Activated CD4-positive, alpha-beta T cell treated with anti-CD3 and anti-CD28 coated beads for 48 hours (primary cell): ENCODE measurements at places on chromosomes 6 and 20.

- DNase-seq: no peak
Observed at GRCh38 chr6:122719176-122719575, 60.3 kb upstream of the FABP7 start.

GRCh38 chr6:137334884-137335283 is 115.7 kb upstream of the IFNGR1 start:
- no peak for DNase-seq

- no peak for DNase-seq
Observed at GRCh38 chr6:91926827-91927226, 1340.0 kb upstream of the MAP3K7 start.

GRCh38 chr20:34896086-34896621 is 19.7 kb downstream of the ACSS2 start:
- DNase-seq: no peak

- peak; percentile 56 for DNase-seq
Observed at GRCh38 chr6:33620158-33620855, 815 bp upstream of the ITPR3 start.

- DNase-seq: peak; percentile 11
Observed at GRCh38 chr6:15876406-15876805, 213.6 kb upstream of the DTNBP1 start.

DNA sequence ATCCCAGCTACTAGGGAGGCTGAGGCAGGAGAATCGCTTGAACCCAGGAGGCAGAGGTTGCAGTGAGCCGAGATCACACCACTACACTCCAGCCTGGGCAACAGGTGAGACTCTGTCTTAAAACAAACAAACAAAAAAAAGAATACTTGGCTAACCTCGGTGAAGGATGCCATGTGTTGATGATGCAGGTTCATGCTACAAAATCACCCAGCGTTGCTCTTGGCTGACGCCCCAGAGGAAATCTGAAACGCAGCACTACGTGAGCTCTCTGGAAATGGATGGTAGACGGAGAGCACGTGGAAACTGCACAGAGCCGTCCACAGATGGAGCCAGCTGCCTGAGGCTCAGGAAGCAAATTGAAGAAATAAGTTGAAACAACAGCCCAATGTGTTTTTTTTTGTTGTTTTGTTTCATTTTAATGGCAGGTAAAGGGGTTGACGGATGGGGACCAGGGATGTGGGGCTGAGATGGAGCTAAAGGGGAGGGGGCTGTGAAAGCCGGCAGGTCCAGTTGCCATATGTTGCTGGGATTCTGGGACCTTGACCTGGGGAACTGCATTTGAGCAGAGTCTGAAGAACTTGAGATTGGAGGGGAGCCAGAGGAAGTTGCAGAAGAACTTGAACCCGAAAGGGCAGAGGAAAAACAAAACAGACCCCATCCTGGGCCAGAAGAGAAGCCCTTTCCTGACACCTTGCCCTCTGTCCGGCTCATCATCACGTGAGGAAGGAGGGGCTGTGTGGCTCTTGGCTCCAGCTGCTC is 12.8 kb upstream of the MANBAL start:
- peak; percentile 14 for DNase-seq

DNA sequence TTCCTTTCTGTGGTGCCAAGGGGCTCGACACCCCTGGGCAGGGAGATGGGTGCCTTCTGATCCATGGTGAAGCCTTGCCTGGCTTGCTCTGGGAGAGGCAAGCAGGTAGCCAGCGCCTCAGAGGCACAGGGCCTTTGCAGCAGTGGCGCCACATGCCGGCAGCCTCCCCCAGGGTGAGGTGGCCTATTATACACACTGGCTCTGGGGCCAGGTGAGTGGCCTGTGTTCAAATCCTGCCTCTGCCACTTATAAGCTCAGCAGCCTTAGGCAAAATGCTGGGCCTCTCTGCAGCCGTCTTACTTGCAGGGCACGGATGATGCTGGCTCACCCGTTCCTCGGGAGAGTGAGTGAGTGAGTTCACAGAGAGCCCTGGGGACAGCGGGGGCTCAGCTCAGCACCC is 176.9 kb downstream of the TFAP2C start:
- no peak for DNase-seq

GRCh38 chr6:148530394-148530953 is 187.8 kb downstream of the SASH1 start:
- DNase-seq: no peak

- DNase-seq: no peak
Observed at GRCh38 chr20:39311851-39312506, 349.8 kb downstream of the DHX35 start.

- DNase-seq: no peak
Observed at GRCh38 chr6:44622956-44623355, 235.4 kb downstream of the CDC5L start.

DNA sequence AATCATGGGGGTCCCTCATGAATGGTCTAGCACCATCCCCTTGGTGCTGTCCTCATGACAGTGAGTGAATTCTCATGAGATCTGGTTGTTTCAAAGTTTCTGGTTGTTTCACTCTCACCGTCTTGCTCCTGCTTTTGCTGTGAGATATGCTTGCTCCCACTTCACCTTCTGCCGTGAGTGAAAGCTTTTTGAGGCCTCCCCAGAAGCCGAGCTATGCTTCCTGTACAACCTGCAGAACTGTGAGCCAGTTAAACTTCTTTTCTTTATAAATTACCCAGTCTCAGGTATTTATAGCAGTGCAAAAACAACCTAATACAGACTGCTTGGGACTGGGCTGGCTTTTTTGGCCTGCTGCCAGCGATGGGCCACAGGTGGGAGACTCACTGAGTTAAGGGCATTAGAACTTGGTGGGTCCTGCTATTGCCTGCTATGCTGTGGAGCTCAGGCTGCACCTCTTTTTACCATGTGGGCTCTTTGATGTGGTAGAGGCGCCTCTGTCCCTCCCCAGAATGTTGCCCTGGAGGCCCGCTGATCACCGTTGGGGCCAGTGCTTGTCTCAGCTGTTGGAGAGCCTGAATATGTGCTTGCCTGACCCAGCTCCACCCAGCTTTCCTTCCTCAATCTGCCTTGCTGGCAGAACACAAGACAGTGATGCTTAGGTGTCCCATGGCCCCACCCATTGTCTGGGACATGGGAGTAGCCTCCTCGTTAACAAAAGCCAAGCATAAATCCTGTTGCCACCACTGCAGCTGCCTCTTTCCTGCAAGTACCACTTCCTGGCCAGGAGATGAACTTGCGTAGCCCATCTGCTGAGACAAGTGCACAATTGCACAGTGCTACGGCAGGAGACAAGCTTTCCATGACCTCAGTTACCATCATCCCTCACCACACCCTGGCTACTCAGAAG is 47.1 kb downstream of the IGF2R start:
- peak; percentile 52 for DNase-seq

DNA sequence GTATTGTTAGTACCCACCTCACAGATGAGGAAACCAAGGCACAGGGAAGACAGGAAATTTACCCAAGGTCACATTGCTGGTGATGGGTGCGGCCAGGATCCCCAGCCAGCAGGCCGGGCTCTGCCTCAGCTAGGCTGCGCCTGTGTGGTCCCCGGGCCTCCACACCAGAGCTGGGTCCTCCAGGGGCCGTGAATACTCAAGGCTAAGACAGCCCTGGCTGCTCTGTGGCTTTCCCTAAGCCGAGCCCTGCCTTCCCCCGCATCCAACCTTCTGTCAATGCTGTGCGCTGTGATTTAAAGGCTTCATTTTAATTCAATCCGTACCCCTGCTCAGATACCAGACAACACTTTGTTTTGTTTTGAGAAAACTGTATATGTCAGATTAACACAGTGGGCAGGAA is 246.7 kb downstream of the TTLL2 start:
- no peak for DNase-seq

DNA sequence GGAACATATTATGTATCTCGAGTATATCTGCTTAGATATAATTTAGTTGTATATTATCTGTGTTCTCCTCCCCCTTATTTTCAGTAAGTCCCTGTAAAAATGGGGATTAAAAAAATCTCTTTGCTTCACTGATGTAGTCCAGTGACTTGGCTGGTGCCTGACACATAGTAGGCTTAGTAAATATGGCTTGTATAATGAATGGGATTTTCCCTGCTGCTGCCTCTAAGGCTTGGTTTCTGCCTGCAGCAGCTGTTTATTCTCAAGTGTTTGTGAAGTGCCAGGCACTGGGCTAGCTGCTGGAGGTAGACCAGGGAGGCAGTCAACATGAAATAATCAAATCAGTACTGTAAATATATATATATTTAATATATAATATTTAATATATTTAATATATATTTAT is 1.6 kb upstream of the ZFP64 start:
- DNase-seq: no peak

DNA sequence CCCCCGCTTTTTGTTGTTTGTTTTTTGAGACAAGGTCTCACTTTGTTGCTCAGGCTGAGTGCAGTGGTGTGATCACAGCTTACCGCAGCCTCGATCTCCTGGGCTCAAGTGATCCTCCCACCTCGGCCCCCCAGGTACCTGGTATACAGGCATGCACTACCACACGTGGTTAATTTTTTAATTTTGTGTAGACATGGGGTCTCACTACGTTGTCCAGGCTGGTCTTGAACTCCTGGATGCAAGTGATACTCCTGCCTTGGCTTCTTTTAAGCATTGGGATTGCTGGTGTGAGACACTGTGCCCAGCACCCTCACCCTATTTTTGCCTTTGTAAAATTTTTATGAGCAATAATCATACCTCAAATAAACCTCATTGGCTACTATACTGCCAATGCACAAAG is 5.5 kb downstream of the ENPP3 start:
- DNase-seq: no peak

GRCh38 chr6:168305096-168305749 is 14.4 kb downstream of the DACT2 start:
- DNase-seq: no peak

DNA sequence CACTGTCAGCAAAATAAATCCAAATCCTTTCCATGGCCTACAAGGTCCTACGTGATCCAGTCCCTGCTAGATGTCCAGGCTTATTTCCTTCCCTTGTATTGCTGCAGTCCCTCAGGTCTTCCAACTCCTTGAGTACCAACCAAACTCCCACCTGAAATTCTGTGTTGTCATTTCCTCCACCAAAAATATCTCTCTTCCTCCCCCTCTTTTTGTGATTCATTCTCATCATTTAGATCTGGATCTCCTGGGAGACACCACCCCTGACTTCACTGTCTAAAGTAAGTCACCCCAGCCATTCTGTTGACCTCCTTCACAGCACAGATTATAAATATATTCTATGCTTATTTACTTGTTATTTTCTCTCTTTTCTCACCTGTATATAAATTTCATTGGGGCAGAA is 9.0 kb upstream of the LOC128125822 start:
- no peak for DNase-seq

DNA sequence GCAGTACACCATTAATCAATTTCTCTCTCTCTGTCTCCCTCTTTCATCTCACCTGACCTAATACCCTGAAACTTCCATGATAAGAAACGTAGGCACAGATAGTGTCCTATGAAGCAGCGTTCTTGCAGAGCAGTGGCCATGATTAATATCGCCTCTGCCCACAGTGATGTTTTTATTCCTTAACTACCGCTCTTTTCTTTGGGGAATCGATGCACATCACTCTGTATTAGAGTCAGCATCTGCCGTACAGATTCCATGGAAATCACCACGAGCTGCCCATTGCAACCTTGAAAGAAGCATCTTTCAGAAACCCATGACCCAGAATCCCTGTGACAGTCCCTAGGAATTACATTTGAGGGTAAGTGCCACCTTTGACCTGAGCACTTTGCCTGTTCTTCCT is 152.0 kb upstream of the ECI2 start:
- DNase-seq: no peak

GRCh38 chr6:149077208-149077607 is 240.3 kb upstream of the TAB2 start:
- peak; percentile 22 for DNase-seq

DNA sequence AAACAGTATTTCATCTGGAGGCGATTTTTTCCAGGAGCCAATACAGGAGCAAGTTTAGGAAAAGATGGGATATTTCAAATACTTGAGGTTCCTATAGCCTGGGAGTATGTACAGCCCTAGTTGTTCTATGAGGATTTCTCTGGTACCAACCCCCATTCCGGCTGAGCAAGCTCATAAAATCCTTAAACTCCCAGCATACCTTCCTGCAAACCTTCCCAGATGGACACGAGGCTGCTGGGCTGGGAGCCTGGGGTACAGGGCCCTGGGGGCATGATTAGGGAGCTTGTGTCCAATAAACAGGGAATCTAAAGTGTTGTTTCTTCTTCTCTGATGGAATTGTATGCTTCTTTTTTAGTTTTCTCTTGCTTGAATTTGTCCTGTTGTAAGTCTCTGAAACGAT is 1.5 kb downstream of the PRRC2A start:
- no peak for DNase-seq

- no peak for DNase-seq
Observed at GRCh38 chr6:56311533-56312448, 64.4 kb upstream of the COL21A1 start.

DNA sequence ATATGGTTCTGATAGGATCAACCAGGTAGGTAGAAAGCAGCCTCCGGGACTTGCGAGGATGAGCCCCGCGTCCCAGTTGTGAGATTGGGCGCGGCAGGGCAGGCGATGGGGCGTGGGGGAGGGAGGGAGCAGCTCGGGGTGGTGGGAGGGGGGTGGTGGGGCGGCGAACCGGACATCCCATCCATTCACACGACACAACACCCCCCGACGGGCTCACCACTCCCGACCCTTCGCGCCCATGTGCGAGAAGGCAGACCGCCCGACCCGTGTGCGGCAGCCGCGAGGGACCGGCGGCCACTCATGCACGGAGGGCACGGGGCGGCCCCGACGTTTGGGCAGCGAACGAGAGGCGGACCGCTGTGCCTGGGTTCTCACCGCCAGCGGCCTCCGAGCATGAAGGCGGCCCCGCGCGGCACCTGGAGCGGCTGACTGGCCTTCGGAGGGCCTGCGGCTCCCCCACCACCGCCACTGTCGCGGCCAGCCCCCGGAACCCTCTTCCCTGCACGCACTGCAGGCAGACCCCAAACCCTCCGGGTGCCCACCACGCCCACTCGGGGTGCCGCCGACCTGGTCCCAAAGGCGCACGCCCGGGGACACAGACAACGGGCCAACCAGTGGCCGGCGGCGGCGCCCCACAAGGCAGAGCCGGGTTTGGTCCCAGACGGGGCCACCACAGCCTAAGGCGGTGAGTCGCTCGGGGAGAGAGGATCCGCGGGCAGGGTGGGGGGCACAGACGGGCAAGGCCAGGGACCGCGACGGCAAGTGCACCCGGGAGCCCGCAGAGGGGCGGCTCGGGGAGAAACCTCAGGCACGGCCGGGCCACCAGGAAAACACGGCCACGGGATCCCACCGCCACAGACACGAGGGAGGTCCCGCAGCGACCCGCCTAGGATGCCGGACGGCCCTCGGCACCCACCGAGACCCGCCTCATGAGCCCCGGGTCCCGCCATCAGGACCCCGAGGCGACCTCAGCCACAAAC is 769.2 kb upstream of the DEFB115 start:
- no peak for DNase-seq

DNA sequence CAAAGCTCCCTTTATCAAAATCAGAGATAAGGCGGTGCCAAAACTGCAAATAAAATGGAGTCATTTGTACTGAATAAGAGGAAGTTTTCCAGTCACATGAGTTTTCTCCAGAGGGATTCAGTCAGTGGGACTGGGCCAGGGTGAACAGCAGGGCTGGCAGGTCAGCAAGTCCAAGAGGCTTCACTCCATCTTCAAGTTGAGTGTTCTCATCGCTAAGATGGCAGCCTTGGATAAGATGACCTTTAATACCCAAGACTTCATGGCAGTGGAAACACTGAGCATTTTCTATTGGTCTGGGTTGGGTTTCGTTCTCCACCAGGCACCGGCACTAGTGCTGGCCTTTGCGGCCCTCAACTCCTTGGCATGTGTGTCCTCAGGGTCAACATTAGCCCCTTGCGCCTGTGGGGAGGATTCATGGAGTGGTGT is 29.3 kb upstream of the IGF2R start:
- DNase-seq: no peak

- DNase-seq: no peak
Observed at GRCh38 chr6:6712449-6713403, 124.2 kb downstream of the LY86 start.
